ENCODE measurements at places on chromosomes 6 and 20. TPM values are rescaled to one million over a fixed set of nuclear protein-coding genes. Genes with fewer than 3 reads are reported as not detected.

- DNase-seq: no peak
- H3K36me3 ChIP-seq: no peaks in the 10 kb centered on the region
- peaks cover 7% of the 10 kb centered on the region for H3K27me3 ChIP-seq
- H3K4me3 ChIP-seq: no peak overlapping the region
Measured at GRCh38 chr6:31711233-31711632, 3.9 kb upstream of the LY6G6D start.

Gene PTPRK
- 2.5 TPM for total RNA-seq

Gene MOG
- total RNA-seq: not detected

GRCh38 chr6:112851146-112851545 lies 504.0 kb downstream of the RFPL4B start:
- no peaks in the 10 kb centered on the region for H3K27me3 ChIP-seq
- H3K36me3 ChIP-seq: no peaks in the 10 kb centered on the region
- DNase-seq: no peak

Gene GABRR1
- not detected for total RNA-seq

GRCh38 chr20:17444091-17444490 lies 87.1 kb downstream of the BFSP1 start:
- no peaks in the 10 kb centered on the region for H3K4me1 ChIP-seq
- H3K27me3 ChIP-seq: peaks cover 10% of the 10 kb centered on the region
- no peaks in the 10 kb centered on the region for H3K36me3 ChIP-seq
- no peak for DNase-seq

Gene MEI4
- not detected for total RNA-seq

Gene DEFB124
- not detected for total RNA-seq

- H3K4me3 ChIP-seq: no peak overlapping the region
- no peaks in the 10 kb centered on the region for H3K36me3 ChIP-seq
- H3K4me1 ChIP-seq: peaks cover 14% of the 10 kb centered on the region
- DNase-seq: no peak
- peaks cover 4% of the 10 kb centered on the region for H3K27me3 ChIP-seq
Measured at GRCh38 chr6:40432982-40433381, 154.2 kb downstream of the LRFN2 start.

DNA sequence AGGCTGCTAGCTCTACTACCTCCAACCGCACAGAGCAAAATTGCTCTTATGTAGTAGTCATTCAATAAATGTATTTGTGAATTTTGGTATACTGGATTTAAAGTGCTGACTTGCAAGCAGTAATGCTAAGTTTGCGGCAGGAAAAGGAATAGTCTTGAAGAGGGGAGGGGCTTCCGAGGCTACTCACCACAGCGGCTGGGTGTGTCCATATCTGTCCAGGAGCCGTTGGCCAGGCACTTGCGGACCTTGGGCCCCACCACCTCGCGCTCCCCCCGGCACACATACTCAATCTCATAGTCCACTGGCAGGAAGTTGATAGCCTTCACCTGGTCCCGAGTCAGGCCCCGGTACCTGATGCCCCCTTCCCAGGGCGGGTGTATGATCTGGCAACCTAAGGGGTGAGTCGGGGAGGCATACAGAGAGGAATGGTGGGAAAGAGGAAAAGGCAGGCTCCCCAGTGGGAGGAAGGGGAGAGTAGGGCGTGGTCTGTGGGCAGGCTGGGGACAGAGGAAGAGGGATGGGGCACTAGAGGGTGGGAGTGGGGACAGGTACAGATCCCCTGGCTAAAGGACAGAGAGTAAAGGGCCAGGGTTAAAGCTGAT lies 1.7 kb downstream of the GABBR1 start:
- H3K4me3 ChIP-seq: peak overlapping the region; percentile 70
- DNase-seq: no peak
- peaks cover 14% of the 10 kb centered on the region for H3K36me3 ChIP-seq
- peaks cover 51% of the 10 kb centered on the region for H3K4me1 ChIP-seq
- peak overlapping the region; percentile 47 for H3K27ac ChIP-seq
- H3K27me3 ChIP-seq: peaks cover 23% of the 10 kb centered on the region

- H3K36me3 ChIP-seq: no peaks in the 10 kb centered on the region
- peaks cover 4% of the 10 kb centered on the region for H3K4me1 ChIP-seq
- H3K4me3 ChIP-seq: no peak overlapping the region
Measured at GRCh38 chr6:63514488-63515173, 57.6 kb upstream of the LOC128125822 start.

DNA sequence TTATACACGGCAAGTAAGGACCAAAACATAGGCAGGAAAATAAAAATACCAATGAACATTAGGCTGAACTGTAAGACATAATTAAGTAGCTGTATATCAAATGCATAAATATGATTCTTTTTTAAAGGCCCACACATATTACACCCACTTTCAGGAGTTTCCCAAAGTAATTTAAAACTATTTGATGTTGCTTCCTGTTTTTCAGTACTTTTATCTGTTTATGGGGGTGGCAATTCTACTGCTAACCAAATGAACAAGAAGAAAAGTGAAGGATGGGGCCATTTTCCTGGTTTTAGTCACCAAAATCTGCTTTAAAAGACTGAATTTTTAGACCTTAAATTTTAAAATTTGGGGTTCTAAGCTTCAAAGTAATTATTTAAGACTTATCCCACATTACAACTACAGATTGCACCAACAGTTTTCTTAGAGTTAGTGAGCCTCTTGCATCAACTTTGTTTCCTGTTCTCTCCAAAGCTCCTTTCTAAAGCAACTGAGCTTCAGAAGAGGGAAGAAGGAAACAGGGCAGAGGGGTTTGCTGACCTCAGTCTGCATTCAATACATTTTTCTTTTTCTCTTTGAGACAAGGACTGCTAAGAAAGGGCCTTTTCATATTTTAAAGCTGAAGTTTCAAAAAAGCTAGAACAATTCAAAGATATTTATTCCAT lies 191.0 kb downstream of the BACH2 start:
- DNase-seq: no peak
- no peak overlapping the region for H3K4me3 ChIP-seq
- peaks cover 53% of the 10 kb centered on the region for H3K36me3 ChIP-seq

Gene FNDC1
- total RNA-seq: not detected

DNA sequence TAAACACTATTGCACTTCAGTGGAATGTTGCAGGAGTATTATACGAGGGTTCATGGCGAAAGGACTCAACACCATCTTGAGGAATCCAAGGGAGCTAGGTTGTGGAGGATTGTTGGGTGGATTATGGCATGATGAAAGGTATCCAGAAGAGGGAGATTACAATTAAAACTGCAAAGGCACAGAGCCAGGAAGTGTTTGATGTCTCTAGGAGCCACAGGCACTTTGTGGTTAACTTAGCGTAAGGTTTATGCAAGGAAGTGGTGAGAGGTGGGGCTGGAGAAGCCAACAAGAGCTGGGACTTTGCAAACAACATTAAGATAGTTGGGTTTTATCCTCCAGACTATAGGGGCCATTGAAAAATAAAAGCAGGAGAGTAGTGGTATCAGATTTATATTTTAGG lies 86.6 kb upstream of the TPD52L1 start:
- H3K4me1 ChIP-seq: peaks cover 4% of the 10 kb centered on the region
- peak; percentile 71 for DNase-seq
- no peak overlapping the region for H3K27ac ChIP-seq
- peaks cover 2% of the 10 kb centered on the region for H3K36me3 ChIP-seq
- H3K27me3 ChIP-seq: peaks cover 2% of the 10 kb centered on the region

- no peaks in the 10 kb centered on the region for H3K27me3 ChIP-seq
- no peaks in the 10 kb centered on the region for H3K36me3 ChIP-seq
- H3K27ac ChIP-seq: no peak overlapping the region
- DNase-seq: no peak
Measured at GRCh38 chr6:40671694-40672050, 84.5 kb upstream of the LRFN2 start.

DNA sequence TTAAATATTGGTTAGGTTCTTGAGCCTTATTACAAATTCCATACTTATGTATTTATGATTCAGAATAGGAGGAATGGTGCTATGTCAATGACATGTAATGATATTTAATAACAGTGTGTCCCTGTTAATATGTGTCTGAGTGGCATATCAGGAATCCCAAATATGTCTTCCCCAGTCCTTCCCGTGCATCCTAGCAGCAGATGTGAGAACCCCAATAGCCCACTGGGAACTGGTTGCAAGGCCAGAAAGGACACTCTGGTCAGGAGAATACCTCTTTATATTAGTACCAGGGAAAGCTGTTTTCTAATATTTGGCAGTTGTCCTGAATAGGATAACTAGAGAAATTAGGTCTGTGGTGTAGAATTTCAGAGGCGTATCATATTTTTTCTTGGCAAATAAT lies 159.1 kb upstream of the PDE7B start:
- no peak for DNase-seq
- H3K36me3 ChIP-seq: peaks cover 3% of the 10 kb centered on the region
- H3K4me3 ChIP-seq: no peak overlapping the region
- peaks cover 4% of the 10 kb centered on the region for H3K4me1 ChIP-seq
- no peak overlapping the region for H3K27ac ChIP-seq

DNA sequence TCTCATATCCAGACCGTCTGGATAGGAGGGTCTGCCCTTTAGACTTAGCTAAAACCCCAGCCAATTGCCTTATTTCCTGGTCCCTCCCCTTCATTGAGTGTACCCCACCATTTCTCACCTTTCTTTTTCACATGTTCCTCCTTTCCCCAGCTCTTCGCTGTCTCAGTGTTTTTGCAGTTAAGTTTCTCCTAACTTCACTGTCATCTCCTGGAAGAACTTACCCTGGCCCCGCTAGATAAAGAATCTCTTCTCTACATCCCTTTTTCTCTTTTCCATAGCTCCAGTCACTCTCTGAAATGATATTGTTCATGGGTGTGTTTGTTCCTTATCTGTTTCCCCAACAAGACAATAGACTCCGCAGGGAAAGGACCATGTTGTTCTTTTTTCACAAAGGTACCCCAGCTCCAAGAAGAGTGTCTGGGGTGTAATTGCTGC lies 208.8 kb downstream of the TSHZ2 start:
- no peaks in the 10 kb centered on the region for H3K4me1 ChIP-seq
- H3K4me3 ChIP-seq: no peak overlapping the region
- no peak for DNase-seq
- no peak overlapping the region for H3K27ac ChIP-seq

- H3K27me3 ChIP-seq: no peaks in the 10 kb centered on the region
- no peak for DNase-seq
- no peak overlapping the region for H3K4me3 ChIP-seq
- no peak overlapping the region for H3K27ac ChIP-seq
- no peaks in the 10 kb centered on the region for H3K4me1 ChIP-seq
Measured at GRCh38 chr6:128150376-128150775, 249.5 kb upstream of the THEMIS start.

All from activated CD4-positive, alpha-beta T cell treated with anti-CD3 and anti-CD28 coated beads, Interleukin-2, amount 10 ng/mL, durations not matched to agents 7 days and 5 days (primary cell).